ENCODE measurements at places on chromosomes 13 and 19. TPM values are rescaled to one million over a fixed set of nuclear protein-coding genes. Genes with fewer than 3 reads are reported as not detected.

The KL gene
- total RNA-seq = 1.4 TPM

DNA sequence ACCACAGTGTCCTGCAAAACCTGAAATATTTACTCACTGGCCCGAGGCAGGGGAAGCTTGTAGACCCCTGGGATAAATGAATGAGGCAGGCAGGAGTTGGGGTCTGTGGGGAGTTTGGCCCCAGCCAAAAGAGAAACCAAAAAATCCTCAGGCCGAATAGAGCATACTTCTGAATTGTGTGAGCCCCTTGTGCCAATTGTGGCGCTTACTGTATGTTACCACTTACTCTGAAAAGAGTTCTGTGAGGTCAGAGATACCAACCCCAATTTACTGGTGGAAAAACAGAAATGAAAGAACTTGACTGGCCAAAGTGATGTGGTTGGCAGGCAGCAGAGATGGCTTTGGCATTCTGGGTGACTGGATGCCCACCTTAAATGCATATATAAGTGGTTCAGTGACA is 6.9 kb downstream of the CARM1 start:
- no peaks in the 10 kb centered on the region for H3K27me3 ChIP-seq
- H3K4me3 ChIP-seq = no peak overlapping the region
- H3K4me1 ChIP-seq = peaks cover 37% of the 10 kb centered on the region

The SERPINE3 gene
- not detected for total RNA-seq

The LGALS7 gene
- not detected for total RNA-seq

The MYCBP2 gene
- total RNA-seq = 55.0 TPM

- H3K4me3 ChIP-seq = no peak overlapping the region
- peak overlapping the region; percentile 57 for H3K27ac ChIP-seq
- no peaks in the 10 kb centered on the region for H3K36me3 ChIP-seq
Measured at GRCh38 chr19:19591133-19591825, 27.2 kb downstream of the PBX4 start.
